Glutamatergic neuron (in vitro differentiated cells): ENCODE measurements at places on chromosomes 6 and 20. TPM values are rescaled to one million over a fixed set of nuclear protein-coding genes. Genes with fewer than 3 reads are reported as not detected.

BPIFB4 gene
- total RNA-seq = not detected

- no peak for DNase-seq
Observed at GRCh38 chr20:43983359-43983758, 68.7 kb downstream of the TOX2 start.

- no peak for DNase-seq
Observed at GRCh38 chr6:40258531-40258930, 324.3 kb upstream of the MOCS1 start.

DLK2 gene
- total RNA-seq = 2.2 TPM

ORC3 gene
- total RNA-seq = 20.1 TPM

DNA sequence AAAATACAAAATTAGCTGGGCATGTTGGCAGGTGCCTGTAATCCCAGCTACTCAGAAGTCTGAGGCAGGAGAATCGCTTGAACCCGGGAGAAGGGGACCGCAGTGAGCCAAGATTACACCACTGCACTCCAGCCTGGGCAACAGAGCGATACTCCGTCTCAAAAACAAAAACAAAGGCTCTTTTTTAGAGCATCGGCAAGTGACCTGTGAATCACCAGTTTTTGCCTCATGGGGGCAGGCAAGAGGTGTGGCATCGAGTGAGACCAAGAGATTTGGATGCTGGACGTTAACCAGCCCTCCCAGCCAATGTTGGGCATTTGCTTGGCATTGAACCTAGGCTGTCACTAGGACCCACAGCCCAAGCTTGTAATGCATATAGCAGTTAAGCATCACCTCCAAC, 14.6 kb upstream of the CDK5RAP1 start:
- DNase-seq = peak; percentile 53

GRCh38 chr20:23609486-23610109, 3.9 kb upstream of the CST9 start:
- no peak for DNase-seq

GRCh38 chr6:14417377-14417776, 299.8 kb downstream of the CD83 start:
- DNase-seq = no peak

GRCh38 chr6:127854009-127854408, 46.8 kb downstream of the THEMIS start:
- DNase-seq = no peak

PDSS2 gene
- 6.5 TPM for total RNA-seq

GRCh38 chr6:126891158-126891557, 227.3 kb upstream of the RSPO3 start:
- DNase-seq = no peak

GRCh38 chr20:57275334-57275733, 8.9 kb upstream of the BMP7 start:
- DNase-seq = no peak

DNA sequence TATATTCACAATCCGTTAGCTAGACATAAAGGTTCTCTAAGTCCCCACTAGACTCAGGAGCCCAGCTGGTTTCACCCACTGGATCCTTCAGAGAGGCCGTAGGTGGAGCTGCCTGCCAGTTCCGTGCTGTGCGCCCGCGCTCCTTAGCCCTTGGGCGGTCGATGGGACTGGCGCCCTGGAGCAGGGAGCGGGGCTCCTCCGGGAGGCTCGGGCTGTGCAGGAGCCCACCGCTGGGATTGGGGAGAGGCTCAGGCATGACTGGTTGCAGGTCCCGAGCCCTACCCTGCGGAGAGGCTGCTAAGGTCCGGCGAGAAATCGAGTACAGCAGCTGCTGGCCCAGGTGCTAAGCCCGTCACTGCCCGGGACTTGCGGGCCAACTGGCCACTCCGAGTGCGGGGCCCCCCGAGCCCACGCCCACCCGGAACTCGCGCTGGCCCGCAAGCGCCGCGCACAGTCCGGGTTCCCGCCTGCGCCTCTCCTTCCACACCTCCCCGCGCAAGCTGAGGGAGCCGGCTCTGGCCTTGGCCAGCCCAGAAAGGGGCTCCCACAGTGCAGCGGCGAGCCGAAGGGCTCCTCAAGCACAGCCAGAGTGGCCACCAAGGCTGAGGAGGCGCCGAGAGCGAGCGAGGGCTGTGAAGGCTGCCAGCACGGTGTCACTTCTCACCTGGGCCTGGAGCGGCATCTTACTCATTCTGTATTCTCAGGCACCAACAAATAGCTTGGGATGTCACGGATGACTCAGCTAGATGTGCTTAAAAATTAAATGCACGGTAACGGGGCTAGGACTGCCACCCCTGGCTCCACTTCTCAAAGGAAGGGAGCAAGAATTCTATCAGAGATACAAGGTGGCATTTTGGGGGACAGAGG, 44.1 kb downstream of the IRF4 start:
- DNase-seq = no peak

DNA sequence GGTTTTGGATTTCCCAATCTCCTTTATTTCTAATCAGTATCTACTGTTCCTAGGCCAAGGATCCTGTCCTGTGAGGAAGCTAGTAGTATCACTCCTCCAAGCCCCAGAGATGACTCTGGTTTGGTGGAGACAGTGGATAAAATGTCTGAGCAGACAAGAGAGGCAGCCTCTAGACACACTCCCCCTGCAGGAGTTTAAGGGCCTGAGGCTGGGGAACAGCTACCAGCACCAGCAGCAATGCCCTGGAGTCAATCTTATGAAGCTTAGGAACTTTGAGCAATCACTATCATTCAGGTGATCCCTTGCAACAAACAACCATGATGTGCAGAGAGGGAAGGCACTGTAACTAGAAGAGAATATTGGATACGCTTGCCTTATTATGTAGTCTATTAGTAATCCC, 384.7 kb upstream of the ID4 start:
- no peak for DNase-seq

DNA sequence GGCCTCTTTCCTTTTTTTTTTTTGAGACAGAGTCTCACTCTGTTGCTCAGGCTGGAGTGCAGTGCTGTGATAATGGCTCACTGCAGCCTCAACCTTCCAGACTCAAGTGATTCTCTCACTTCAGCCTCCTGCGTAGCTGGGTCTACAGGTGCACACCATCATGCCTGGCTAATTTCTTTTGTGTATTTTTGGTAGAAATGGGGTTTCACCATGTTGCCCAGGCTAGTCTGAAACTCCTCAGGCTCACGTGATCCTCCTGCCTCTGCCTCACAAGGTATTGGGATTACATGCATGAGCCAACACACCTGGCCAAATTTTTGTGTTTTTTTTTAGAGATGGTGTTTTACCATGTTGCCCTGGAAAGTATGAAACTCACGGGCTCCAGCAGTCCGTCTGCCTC, 29.3 kb downstream of the SRC start:
- DNase-seq = no peak

SLC22A16 gene
- total RNA-seq = not detected

DNA sequence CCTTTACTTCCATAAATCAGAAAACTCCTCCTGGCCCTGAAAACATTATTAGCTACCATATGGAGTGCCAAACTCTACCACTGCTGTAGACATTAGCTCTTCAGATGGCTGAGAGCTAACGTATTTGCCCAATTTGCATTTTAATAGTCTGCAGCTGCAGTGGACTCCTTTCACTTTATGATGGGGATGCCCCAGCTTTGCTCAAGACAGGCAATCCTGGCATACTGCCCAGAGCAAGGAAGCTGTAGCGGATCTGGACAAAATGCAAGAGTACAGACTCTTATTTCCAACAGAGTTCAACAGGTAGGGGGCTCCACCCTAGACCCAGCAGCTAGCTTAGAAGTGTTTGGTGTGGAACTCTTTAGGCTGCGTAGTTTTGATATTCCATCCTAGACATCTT, 246.7 kb downstream of the FOXC1 start:
- DNase-seq = no peak

- no peak for DNase-seq
Observed at GRCh38 chr6:163730246-163731210, 316.0 kb downstream of the QKI start.

GRCh38 chr6:30721198-30722024, 1.3 kb downstream of the TUBB start:
- DNase-seq = peak; percentile 94

- DNase-seq = no peak
Observed at GRCh38 chr20:33013701-33014326, 6.3 kb downstream of the BPIFB2 start.

- no peak for DNase-seq
Observed at GRCh38 chr6:34771727-34772126, 14.4 kb downstream of the SNRPC start.

BANF2 gene
- not detected for total RNA-seq

- no peak for DNase-seq
Observed at GRCh38 chr6:12480379-12480778, 190.2 kb downstream of the EDN1 start.

ECT2L gene
- 2.7 TPM for total RNA-seq

PRELID3B gene
- total RNA-seq = 65.5 TPM

- DNase-seq = no peak
Observed at GRCh38 chr6:18261877-18262276, 2.5 kb downstream of the DEK start.

DNA sequence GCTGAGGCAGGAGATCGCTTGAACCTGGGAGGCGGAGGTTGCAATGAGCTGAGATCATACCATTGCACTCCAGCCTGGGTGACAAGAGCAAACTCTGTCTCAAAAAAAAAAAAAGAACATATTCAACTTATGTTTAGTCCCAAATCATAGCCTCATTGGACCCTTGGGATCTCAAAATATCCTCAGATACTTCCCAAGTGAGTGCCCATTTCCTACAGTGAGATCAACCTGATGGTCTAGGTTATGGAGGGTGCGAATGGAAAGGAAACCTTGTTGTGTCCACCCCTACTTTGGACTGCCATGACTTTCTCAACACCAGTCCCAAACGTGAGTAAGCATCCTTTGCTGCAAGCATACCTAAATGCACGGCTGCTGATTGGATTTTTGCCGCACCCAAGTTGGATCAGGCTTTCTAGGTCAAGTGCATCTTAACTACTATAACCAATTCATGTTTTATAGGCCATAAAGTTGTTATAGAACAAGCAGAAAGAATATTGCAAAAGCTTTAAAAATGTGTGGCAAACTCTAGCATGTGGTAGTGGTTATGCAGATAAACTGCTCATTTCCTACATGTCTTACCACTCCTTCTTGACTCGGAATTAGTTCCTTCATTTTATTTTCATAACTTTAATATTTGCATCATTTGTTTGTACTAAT, 131.2 kb downstream of the PLEKHG1 start:
- DNase-seq = no peak

DNA sequence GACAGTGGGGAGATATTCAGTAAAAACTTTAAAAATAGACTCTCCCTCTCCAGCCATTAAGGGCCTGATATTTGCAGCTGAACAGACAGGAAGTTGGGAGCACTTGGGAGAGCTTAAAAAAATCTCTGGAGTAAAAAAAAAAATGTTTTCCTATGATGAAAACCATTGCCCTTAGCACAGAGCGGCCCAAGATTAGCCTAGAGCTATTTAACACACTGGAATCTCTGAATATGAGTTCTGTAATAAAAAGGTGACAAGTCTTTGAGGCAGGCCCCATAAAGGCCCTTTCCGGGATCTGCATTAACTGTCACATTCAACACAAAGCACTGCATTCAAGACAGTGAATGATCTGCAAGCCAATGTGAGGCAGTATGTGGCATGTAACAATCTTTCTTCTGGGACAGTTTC, 393.7 kb downstream of the ZFAND3 start:
- DNase-seq = no peak

DNA sequence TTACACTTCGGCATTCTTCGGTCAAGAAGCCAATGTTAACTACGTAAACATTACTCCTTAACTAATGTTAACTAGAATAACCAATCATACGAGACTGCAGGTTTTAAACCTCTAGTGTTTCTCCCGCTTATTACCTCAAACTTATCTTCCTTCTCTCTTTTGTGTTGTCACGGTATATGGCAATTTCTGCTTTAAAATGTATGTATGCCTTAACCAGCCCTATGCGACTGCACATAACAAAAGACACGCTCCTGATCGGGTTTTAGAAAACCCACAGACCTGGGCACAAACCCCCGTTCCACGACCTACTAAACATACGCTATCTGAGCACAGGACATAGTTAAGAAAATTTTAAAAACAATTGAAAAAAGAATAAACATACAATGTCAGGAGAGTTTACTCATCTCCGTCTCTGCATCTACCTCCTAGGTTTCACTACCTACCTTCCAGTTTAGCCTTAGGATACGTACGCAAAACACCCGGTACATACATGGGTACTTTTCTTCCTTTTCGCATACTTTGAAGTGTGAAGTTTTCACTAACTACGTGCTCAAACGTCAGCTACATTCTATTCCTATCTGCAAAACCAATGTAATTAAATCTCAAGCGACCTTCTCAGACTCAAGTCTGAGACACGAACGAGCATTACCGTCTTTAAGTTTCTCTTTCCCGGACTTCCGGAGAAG, 1.1 kb downstream of the CD164 start:
- no peak for DNase-seq

MUC21 gene
- total RNA-seq = not detected

- no peak for DNase-seq
Observed at GRCh38 chr6:41690541-41691330, 44.7 kb downstream of the TFEB start.

TSPO2 gene
- total RNA-seq = not detected

GRCh38 chr6:137933696-137934095, 66.6 kb downstream of the TNFAIP3 start:
- no peak for DNase-seq

DNA sequence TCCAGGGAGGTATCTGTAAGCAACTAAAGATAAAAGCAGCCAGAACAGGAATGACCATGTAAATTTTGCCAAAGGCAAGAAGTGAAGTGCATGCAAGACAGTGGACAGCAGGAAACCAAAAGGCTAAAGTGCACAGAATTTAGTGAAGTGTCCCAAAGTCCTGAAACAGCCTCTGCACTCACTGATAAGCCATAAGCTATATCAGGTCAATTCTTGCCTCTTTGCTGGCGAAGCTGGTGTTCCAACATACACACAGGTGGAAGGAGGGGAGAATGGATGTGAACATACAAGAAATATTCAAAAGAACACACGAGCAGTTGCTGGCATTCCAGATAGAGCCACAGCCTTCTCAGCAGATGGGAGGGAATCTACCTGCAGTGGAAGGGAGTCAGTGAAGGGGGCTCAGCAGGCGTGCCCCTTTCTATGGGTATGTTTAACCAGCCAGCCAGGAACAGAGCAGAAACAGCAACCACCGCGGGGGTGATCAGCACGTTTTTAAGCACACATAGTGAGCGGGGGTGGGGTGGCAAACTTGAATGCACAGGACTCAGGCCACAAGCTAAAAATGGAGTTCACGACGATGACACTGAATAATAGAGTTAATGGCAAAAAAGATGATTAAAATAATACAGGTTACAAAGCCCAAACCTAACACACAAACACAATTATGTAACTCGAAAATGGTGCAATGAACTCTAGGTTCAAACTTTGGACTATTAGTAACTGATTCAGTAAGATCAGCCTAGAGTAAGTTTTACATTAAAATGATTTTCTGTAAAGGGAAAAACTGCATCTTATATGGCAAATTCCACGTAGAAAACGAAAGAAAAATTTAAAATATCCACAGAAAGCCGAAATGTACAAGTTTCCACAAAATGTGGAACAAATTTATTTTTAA, 1.2 kb downstream of the ECI2 start:
- peak; percentile 27 for DNase-seq
